ENCODE measurements at places on chromosomes 7 and 10.

GRCh38 chr10:54124209-54124885 is 676.7 kb downstream of the PCDH15 start:
- DNase-seq = no peak

- DNase-seq = peak; percentile 26
Observed at GRCh38 chr7:140810830-140811556, 113.7 kb downstream of the BRAF start.

- DNase-seq = no peak
Observed at GRCh38 chr10:69955897-69956740, 96.5 kb upstream of the MACROH2A2 start.

DNA sequence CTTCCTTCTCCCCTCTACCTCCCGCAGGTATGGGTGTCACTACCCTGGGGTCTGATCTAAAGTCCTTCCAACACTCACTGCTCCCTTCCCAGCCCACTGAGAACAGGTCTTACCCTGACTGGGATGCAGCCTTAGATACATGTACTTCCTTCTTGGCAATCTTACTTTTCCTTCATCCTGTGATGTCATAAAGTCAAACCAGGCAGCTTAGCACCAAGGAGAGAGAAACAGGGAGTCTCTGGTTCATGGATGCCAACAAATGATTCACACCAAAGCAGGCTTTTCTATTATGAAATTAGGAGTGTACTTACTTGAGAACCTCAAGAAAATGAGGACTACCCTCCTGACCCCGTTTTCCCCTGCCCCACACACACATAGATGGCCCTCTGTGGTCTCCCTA is 111.0 kb upstream of the KMT2E start:
- DNase-seq = no peak

- no peak for DNase-seq
Observed at GRCh38 chr7:151429560-151430331, 10.2 kb downstream of the CRYGN start.

All from frontal cortex (tissue), 4 donors.